ENCODE measurements at places on chromosomes 11 and 22.

GRCh38 chr11:14577835-14578529 is 57.8 kb upstream of the PSMA1 start:
- DNase-seq, result no peak

DNA sequence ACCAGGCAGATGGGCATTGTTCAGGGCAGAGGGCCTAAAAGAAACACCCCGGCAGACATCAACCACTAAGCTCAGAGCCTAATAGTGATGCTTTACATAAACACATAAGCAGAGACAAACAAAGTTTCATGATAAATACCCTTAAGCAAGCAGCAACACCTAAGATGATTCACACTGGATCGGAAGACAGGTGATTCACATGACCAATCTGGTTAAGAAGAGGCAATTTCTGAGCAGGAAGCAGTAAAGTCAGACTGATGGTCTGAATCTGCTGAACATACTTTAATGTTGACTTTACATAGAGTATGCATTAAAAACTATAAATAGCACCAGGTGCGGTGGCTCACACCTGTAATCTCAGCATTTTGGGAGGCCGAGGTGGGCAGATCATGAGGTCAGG is 56.1 kb downstream of the SYN3 start:
- no peak for DNase-seq

GRCh38 chr11:326592-326841 is 5.9 kb upstream of the IFITM3 start:
- DNase-seq, result no peak

DNA sequence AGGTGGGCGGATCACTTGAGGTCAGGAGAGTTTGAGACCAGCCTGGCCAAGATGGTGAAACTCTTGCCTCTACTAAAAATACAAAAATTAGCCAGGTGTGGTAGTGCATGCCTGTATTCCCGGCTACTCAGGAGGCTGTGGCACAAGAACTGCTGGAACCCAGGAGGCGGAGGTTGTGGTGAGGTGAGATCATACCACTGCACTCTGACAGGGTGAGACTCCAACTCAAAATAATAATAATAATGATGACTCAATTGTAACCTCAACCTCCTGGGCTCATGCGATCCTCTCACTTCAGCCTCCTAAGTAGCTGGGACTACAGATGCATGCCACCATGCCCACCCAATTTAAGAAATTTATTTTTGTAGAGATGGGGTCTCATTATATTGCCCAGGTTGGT is 15.6 kb upstream of the CHRNA10 start:
- DNase-seq, result no peak

DNA sequence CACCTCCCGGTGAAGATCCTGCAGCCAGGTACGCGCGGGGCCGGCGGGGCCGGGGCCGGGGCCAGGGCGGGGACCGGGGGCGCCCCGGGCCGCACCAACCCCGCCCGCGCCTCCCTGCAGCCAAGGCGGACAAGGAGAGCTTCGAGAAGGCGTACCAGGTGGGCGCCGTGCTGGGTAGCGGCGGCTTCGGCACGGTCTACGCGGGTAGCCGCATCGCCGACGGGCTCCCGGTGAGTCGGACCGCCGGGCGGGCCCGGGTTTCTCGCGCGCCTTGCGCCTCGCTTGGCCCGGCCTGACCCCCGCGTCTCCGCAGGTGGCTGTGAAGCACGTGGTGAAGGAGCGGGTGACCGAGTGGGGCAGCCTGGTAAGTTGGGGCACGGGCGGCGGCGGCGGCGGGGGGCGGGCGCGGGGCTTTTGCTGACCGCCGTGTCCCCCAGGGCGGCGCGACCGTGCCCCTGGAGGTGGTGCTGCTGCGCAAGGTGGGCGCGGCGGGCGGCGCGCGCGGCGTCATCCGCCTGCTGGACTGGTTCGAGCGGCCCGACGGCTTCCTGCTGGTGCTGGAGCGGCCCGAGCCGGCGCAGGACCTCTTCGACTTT is 531 bp downstream of the PIM3 start:
- no peak for DNase-seq

DNA sequence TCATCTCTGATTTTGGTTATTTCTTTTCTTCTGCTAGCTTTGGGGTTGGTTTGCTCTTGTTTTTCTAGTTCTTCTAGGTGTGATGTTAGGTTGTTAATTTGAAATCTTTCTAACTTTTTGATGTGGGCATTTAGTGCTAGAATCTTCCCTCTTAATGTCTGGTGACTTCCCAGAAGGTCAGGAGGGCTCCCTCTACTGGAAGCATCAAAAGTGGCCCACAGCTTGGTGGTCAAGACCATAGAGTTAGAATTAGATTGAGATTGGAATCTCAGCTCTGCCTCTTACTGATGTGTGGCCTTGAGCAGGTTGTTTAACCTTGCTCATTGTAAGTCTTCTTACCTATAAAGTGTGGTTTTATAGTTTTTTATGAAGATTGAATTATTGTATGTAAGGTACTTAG is 99.3 kb downstream of the FDX1 start:
- DNase-seq, result no peak

All from stimulated activated CD4-positive, alpha-beta T cell treated with anti-CD3 and anti-CD28 coated beads, Interleukin-15, amount 100 ng/mL, for 1 hour (primary cell).